ENCODE measurements at places on chromosomes 4 and X. TPM values are rescaled to one million over a fixed set of nuclear protein-coding genes. Genes with fewer than 3 reads are reported as not detected.
A peak's percentile ranks its signal among the peaks of the same experiment; 100 is the strongest.

- H3K27ac ChIP-seq, result no peak overlapping the region
- no peaks in the 10 kb centered on the region for H3K36me3 ChIP-seq
- H3K4me1 ChIP-seq, result no peaks in the 10 kb centered on the region
Measured at GRCh38 chr4:172776203-172776861, 392.3 kb upstream of the GALNT7 start.

DNA sequence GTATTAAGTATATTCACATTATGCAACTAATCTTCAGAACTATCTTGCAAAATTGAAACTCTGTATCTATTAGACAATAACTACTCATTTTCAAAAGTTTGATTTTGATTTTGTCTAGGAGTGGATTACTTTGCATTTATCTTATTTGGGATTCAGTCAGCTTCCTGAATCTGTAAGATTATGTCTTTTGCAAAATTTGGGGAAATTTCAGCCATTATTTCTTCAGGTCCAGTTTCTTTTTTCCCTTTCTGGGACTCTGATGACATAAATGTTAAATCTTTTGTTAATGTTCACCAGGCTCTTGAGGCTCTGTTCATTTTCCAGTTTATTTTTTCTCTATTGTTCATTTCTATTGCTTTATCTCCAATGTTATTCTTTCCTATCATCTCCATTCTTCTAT is 15.0 kb downstream of the RPS6KA3 start:
- H3K4me1 ChIP-seq, result peaks cover 29% of the 10 kb centered on the region
- H3K4me3 ChIP-seq, result no peak overlapping the region
- no peaks in the 10 kb centered on the region for H3K36me3 ChIP-seq

DNA sequence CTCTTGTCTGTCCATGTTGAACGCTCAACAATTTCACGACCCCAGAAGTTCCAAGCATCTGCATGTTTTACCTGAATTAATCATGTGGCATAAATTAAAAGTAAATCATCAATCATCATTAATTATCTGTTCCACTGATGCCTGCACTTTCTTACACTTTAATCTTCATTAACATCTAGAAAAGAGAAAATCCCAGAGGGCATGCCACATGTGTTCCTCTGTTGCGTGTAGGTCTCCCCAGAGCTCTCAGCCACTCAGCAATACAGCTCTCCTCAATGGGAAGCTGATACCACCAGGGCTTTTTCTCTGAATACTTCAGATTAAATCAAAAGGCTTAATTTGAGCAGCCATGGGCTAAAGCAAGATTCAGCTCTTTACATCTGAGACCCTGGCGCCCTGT is 722.4 kb upstream of the TENM3 start:
- H3K27ac ChIP-seq, result no peak overlapping the region
- H3K36me3 ChIP-seq, result no peaks in the 10 kb centered on the region
- no peaks in the 10 kb centered on the region for H3K4me1 ChIP-seq
- no peak overlapping the region for H3K4me3 ChIP-seq
- H3K27me3 ChIP-seq, result 0 out of 2 replicates have a peak, but pooled peaks cover 6% of the 10 kb centered on the region
- DNase-seq, result no peak

The VCX2 gene
- total RNA-seq, result not detected

- DNase-seq, result peak; percentile 62
- peaks cover 13% of the 10 kb centered on the region for H3K4me1 ChIP-seq
- H3K36me3 ChIP-seq, result no peaks in the 10 kb centered on the region
- no peak overlapping the region for H3K4me3 ChIP-seq
Measured at GRCh38 chrX:16445166-16445752, 204.7 kb upstream of the S100G start.

- no peak overlapping the region for H3K4me3 ChIP-seq
- no peaks in the 10 kb centered on the region for H3K27me3 ChIP-seq
- H3K27ac ChIP-seq, result no peak overlapping the region
- DNase-seq, result no peak
- H3K4me1 ChIP-seq, result no peaks in the 10 kb centered on the region
Measured at GRCh38 chr4:23169608-23170311, 477.0 kb downstream of the GBA3 start.

The CHIC1 gene
- total RNA-seq, result 3.8 TPM

DNA sequence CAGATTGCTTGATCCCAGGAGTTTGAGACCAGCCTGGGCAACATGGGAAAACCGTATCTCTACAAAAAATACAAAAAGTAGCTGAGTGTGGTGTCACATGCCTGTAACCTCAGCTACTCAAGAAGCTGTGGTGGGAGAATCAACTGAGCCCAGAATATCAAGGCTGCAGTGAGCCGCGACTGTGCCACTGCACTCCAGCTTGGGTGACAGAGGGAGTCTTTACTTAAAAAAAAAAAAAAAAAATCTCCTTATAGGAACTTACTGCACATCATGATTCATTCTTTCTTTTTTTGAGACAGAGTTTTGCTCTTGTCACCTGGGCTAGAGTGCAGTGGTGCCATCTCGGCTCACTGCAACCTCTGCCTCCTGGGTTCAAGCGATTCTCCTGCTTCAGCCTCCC is 24.3 kb downstream of the UPF3B start:
- H3K27me3 ChIP-seq, result no peaks in the 10 kb centered on the region
- no peak overlapping the region for H3K27ac ChIP-seq
- peaks cover 2% of the 10 kb centered on the region for H3K36me3 ChIP-seq

- DNase-seq, result peak; percentile 7
- no peaks in the 10 kb centered on the region for H3K36me3 ChIP-seq
- no peaks in the 10 kb centered on the region for H3K27me3 ChIP-seq
- no peak overlapping the region for H3K27ac ChIP-seq
Measured at GRCh38 chr4:31620476-31620875, 900.3 kb downstream of the PCDH7 start.

DNA sequence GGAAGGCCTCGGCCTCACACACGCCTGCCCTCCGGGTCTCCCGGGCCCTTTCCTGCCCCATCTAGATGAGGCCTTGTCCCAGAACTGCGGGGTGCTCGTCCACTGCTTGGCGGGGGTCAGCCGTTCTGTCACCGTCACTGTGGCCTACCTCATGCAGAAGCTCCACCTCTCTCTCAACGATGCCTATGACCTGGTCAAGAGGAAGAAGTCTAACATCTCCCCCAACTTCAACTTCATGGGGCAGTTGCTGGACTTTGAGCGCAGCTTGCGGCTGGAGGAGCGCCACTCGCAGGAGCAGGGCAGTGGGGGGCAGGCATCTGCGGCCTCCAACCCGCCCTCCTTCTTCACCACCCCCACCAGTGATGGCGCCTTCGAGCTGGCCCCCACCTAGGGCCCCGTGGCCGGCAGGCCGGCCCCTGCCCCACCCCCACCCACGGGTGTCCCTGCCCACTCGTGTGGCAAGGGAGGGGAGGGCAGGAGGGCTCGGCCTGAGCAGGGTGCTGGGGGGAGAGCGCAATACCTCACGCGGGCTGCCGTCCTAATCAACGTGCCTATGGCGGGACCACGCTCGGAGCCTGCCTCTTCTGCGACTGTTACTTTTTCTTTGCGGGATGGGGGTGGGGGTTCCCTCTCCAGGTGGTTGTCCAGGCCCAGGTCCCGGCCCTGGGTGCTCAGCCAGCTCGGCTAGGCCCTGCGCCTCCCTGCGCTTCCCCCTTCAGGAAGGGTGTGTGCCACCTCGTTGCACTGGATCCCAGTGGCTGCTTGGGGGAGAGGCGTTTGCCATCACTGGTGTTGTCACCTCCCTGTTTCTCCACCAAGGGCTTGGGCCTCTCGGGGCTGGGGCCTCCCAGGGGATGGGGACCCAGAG is 3.1 kb downstream of the DUSP9 start:
- no peak overlapping the region for H3K4me3 ChIP-seq
- H3K36me3 ChIP-seq, result no peaks in the 10 kb centered on the region
- H3K4me1 ChIP-seq, result no peaks in the 10 kb centered on the region

GRCh38 chr4:37827030-37827685 is 672 bp downstream of the PGM2 start:
- peak; percentile 75 for DNase-seq
- H3K4me3 ChIP-seq, result peak overlapping the region; percentile 98
- H3K27ac ChIP-seq, result peak overlapping the region; percentile 25
- H3K4me1 ChIP-seq, result peaks cover 16% of the 10 kb centered on the region

The ITIH6 gene
- total RNA-seq, result not detected

The SLC9B1 gene
- not detected for total RNA-seq

- no peak for DNase-seq
- H3K4me1 ChIP-seq, result no peaks in the 10 kb centered on the region
- H3K27me3 ChIP-seq, result peaks cover 65% of the 10 kb centered on the region
- H3K27ac ChIP-seq, result no peak overlapping the region
Measured at GRCh38 chr4:54843106-54843505, 185.3 kb downstream of the KIT start.

DNA sequence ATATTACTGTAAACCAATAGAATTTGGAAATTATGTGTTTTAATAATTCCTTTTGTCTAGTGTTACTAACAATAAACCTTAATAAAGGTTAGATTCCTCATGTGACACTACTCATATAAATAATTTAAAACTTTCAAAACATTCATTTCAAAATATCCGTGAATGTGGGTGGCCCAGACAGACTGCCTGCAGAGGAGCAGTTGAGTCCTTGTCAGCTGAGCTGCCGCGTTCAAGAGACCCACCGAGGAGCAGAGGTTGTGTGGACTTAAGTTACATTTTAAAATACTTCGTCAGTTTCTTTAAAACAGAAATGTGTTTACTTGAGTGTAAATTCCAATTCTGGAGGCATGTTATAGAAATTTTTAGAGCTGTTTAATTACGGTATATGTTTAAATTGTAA is 64.2 kb upstream of the HGFAC start:
- no peak for DNase-seq
- no peak overlapping the region for H3K4me3 ChIP-seq
- H3K27me3 ChIP-seq, result no peaks in the 10 kb centered on the region
- H3K27ac ChIP-seq, result no peak overlapping the region
- H3K36me3 ChIP-seq, result no peaks in the 10 kb centered on the region

GRCh38 chr4:74267998-74268606 is 40.2 kb upstream of the EPGN start:
- no peaks in the 10 kb centered on the region for H3K27me3 ChIP-seq
- peak overlapping the region; percentile 95 for H3K27ac ChIP-seq
- peaks cover 42% of the 10 kb centered on the region for H3K4me1 ChIP-seq
- peak; percentile 94 for DNase-seq
- H3K4me3 ChIP-seq, result peak overlapping the region; percentile 14

- H3K27ac ChIP-seq, result no peak overlapping the region
- H3K27me3 ChIP-seq, result peaks cover 3% of the 10 kb centered on the region
- no peak overlapping the region for H3K4me3 ChIP-seq
- no peaks in the 10 kb centered on the region for H3K36me3 ChIP-seq
- DNase-seq, result no peak
Measured at GRCh38 chrX:101450961-101451360, 34.3 kb upstream of the ARMCX4 start.

DNA sequence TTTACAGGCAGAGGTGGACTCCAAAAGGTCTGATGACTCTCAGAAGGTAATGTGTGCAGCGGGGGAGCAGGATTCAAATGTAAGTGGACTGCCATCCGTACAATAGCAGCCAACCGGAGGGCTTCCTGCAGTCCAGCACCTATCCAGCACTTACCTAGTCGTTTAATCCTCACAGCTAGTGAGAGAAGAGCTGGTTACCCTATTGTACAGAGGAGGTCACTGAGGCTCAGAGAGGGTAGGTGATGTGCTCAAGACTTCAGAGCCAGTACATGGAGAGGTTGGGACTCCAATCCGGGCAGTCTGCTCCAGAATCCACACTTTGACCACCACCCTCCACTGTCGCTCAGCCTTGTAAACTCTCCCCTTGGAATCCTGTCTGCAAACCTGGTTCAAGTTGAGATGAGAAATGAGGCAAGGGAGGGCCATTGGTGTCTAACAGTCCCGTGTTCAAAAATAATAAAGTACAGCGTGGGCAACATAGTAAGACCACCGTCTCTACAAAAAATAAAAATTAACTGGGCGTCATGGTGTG is 22.5 kb upstream of the JAKMIP1 start:
- no peaks in the 10 kb centered on the region for H3K36me3 ChIP-seq
- no peak overlapping the region for H3K4me3 ChIP-seq
- H3K27me3 ChIP-seq, result peaks cover 16% of the 10 kb centered on the region
- DNase-seq, result peak; percentile 2
- H3K27ac ChIP-seq, result no peak overlapping the region

DNA sequence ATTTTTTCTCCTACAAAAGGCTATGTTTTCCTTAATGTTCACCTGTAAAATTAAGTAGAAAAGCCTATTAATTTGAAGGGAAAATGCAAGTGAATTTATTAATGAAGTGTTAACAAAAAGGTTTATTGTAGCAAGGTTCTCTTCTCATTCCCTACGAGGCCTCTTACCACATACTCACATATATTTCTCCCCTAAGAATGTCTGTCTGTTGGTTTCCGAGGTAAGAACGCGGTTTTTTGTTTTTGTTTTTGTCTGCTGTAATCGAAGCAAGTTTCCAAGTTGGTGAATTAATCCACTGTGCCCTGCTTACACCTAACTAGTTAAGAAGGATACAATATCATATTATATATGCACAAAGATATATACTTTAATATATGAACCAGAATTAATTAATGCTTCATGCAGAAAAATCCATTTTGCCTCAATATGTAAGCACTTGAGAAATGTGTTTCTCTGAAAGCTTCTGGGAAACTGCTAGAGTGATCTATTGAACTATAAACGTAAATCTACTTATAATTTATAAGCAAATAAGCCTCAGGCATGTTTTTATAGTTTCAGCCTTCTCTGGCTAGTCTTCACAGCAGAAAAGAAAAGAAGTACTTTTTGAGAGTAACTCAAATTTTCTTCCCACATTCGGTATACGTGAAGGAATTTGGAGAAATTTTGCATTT is 120.8 kb downstream of the EGF start:
- H3K27me3 ChIP-seq, result no peaks in the 10 kb centered on the region
- no peak for DNase-seq
- H3K27ac ChIP-seq, result no peak overlapping the region
- H3K4me3 ChIP-seq, result no peak overlapping the region
- H3K36me3 ChIP-seq, result no peaks in the 10 kb centered on the region
- no peaks in the 10 kb centered on the region for H3K4me1 ChIP-seq

The TRO gene
- not detected for total RNA-seq

The SYP gene
- total RNA-seq, result 0.47 TPM

The SOWAHD gene
- total RNA-seq, result 2.3 TPM

DNA sequence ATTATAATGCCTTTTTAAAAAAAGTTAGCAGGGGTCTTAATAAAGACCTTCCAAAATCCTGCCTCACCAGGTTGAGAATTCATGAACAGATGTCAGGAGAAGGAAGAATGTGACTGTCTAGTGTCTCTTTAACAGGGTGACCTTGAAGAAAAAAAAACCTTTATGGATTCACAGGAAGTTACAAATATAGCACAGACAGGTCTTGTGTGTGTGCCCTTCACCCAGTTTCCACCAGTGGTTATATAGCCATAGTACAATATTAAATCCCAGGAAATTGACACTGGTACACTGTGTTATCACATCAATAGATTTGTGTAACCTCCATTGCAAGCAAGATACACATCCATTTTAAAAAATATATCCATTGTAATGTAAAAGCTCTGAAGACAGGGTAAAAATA is 43.7 kb downstream of the HADH start:
- no peak overlapping the region for H3K4me3 ChIP-seq
- no peaks in the 10 kb centered on the region for H3K27me3 ChIP-seq
- no peaks in the 10 kb centered on the region for H3K36me3 ChIP-seq

DNA sequence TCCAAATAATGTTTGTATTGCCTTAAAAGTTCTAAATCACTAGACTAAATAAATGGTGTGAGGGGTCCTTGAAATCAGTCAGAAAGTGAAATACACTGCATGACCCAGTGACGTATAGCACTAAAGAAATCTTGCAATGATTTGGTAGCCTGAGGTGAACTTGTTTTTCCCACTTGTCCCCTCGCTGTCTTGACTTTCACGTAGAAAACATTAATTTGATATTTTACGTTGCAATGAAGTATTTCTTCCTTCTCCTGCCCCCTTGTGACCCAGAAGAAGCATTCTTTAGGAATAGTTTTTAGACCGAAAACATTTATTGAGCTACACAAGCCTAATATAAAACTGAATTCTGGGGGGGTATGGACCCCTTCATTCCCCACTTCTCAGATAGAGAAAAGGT is 3.7 kb downstream of the KLB start:
- peak; percentile 5 for DNase-seq
- H3K4me1 ChIP-seq, result no peaks in the 10 kb centered on the region
- no peaks in the 10 kb centered on the region for H3K27me3 ChIP-seq

Data from PC-3 (cell line).